ENCODE measurements at places on chromosomes 5 and 9. TPM values are rescaled to one million over a fixed set of nuclear protein-coding genes. Genes with fewer than 3 reads are reported as not detected.

DNA sequence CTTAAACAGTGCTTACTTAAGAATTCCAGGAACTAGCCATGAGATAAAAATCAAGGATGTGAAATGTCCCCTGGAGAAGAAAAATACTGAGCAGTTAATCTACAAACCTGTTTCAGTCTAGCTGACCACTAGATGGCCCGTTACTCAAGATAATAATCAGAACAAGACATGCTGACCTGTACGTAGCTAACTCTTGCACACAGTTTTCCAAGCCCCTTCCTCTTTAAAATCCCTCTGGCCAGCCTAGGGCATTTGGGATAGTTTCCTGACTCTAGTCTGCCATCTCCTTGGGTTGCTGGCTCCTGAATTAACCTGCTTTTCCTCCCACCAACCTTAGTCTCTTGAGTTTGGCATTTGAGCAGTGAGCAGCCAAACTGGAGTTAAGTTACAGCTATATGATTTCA lies 59.2 kb upstream of the TRAF1 start:
- DNase-seq = no peak
- peaks cover 34% of the 10 kb centered on the region for H3K36me3 ChIP-seq
- no peak overlapping the region for H3K4me3 ChIP-seq
- H3K27me3 ChIP-seq = no peaks in the 10 kb centered on the region
- no peak overlapping the region for H3K27ac ChIP-seq
- no peaks in the 10 kb centered on the region for H3K4me1 ChIP-seq

GRCh38 chr5:100430268-100431195 lies 104.6 kb upstream of the FAM174A start:
- H3K4me1 ChIP-seq = no peaks in the 10 kb centered on the region
- no peak overlapping the region for H3K27ac ChIP-seq
- no peaks in the 10 kb centered on the region for H3K27me3 ChIP-seq
- no peak overlapping the region for H3K4me3 ChIP-seq
- peaks cover 1% of the 10 kb centered on the region for H3K36me3 ChIP-seq

DNA sequence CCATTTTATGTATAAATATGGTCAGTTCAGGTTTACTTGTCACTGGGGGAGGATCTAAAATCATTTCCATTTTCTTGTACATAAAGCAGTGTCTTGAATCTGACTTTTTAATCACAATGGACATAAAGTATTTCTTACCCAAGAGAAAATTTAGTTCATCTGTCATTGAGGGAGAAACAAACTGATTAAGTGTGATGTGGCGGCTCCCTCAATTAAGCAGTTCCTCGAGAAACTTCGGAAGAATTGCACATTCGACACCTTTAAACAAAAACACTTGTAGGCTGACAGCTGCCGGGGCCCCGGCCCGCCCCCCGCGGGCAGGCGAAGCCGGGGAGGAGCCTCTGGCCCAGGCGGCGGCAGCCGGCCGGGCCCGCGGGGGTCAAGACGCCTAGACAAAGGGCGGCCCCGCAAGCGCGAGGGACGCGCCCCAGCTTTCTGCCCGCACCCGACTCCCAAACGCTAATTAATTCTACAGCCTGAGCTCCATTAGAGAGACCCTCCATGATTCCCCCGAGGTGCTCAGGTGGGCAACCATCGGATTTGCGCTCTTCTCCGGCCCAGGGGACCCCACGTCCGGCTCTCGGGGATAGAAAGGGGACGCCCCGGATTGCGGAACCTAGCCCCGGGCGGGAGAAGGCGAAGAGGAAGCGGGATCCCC lies 750 bp downstream of the TRIM36 start:
- H3K36me3 ChIP-seq = no peaks in the 10 kb centered on the region
- H3K4me1 ChIP-seq = peaks cover 6% of the 10 kb centered on the region
- peak overlapping the region; percentile 70 for H3K27ac ChIP-seq
- peaks cover 31% of the 10 kb centered on the region for H3K27me3 ChIP-seq

ACSL6 gene
- total RNA-seq = 0.84 TPM

DNA sequence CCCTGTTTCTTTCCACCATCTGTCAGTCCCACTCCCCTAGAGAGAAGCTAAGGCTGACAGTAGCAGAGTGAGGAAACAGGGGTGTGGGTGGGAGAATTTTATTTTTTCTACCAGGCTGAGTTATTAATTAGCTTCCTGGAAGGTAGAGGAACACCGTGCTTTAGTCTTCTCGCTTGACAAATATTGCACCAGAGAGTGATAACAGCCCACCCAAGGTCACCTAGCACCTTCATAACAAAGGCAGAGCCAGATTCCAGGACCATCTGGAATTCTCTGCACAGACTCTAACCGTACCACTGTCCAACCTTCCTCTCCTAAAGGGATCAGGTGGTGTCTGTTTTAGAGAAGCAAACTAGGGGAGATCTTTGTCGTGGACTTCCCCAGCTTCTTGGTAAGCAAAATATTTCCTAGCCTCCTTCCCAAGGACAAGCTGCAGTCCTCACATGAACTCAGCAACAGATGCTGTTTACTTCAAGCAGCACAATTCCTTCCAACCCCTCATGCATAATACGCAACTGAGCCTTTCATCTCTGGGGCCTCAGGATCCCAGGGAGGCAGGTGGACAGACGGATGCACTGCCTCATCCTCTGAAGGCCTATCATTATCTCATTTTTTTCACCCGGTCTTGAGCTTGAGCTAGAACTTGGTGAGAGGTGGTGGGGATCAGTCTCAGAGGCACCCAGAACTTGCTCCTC lies 308.7 kb upstream of the BRINP1 start:
- no peak for DNase-seq
- no peak overlapping the region for H3K4me3 ChIP-seq
- no peak overlapping the region for H3K27ac ChIP-seq
- H3K36me3 ChIP-seq = no peaks in the 10 kb centered on the region
- no peaks in the 10 kb centered on the region for H3K27me3 ChIP-seq

DNA sequence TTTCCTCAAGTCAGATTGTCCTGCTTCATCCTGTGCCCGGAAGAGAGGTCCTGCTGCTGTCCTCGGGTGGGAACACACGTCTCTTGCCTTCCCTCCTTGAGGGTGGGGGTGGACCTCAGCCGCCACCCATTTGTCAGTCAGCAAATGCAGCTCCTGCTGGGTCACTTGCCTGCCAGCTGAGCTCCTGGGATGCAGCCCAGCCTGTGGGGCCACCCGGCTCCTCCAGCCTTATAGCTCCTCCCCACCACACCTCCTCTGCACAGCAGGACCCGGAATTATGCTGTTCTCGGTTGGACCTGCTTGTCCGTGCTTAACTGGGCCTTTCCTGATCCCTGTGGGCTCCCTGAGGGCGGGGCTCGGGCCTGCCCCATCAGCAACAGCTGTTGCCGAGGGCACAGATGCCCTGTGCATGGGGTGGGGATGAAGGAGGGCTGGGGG lies 52.7 kb downstream of the RXRA start:
- H3K27ac ChIP-seq = peak overlapping the region; percentile 91
- DNase-seq = no peak
- peaks cover 97% of the 10 kb centered on the region for H3K4me1 ChIP-seq
- H3K36me3 ChIP-seq = no peaks in the 10 kb centered on the region
- H3K27me3 ChIP-seq = no peaks in the 10 kb centered on the region

DNA sequence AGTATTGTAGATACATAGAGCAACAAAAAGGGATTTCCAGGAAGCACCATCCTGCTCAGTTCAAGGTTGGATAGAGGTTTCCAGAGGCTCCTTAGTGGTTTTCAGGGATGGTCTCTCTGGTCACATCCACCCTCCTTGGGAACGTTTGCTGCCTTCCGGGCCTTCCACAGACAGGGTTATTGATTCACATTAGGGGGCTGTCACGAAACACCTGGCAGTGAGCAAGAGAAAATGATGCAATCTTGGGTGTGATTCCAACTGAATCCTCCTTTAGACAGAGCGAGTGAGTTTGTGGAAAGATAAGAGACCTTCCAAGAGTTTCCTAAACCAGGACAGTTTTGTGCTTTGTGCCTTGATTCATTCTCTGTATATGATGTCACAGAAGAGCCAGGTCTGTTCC lies 43.8 kb upstream of the CTSL start:
- H3K27ac ChIP-seq = no peak overlapping the region
- no peak for DNase-seq
- no peaks in the 10 kb centered on the region for H3K27me3 ChIP-seq
- no peak overlapping the region for H3K4me3 ChIP-seq
- H3K4me1 ChIP-seq = peaks cover 2% of the 10 kb centered on the region
- H3K36me3 ChIP-seq = no peaks in the 10 kb centered on the region

- peaks cover 77% of the 10 kb centered on the region for H3K4me1 ChIP-seq
- H3K36me3 ChIP-seq = no peaks in the 10 kb centered on the region
- H3K4me3 ChIP-seq = no peak overlapping the region
- H3K27me3 ChIP-seq = no peaks in the 10 kb centered on the region
- peak; percentile 80 for DNase-seq
- peak overlapping the region; percentile 95 for H3K27ac ChIP-seq
Measured at GRCh38 chr9:120916588-120916987, 10.0 kb downstream of the TRAF1 start.

GRCh38 chr9:109166771-109167601 lies at the start of gene FRRS1L:
TSS of gene FRRS1L (minus strand) at chr9:109167249. CDS start at chr9:109167138, 111 bp downstream.
- H3K4me1 ChIP-seq = no peaks in the 10 kb centered on the region
- no peak for DNase-seq
- H3K27ac ChIP-seq = no peak within 1 kb of the TSS
- H3K36me3 ChIP-seq = no peaks in the 10 kb centered on the region

WDR38 gene
- 0.39 TPM for total RNA-seq

GRCh38 chr5:148060309-148060708 lies 3.5 kb upstream of the SPINK5 start:
- H3K4me1 ChIP-seq = no peaks in the 10 kb centered on the region
- no peak overlapping the region for H3K27ac ChIP-seq
- H3K36me3 ChIP-seq = no peaks in the 10 kb centered on the region
- DNase-seq = no peak
- no peak overlapping the region for H3K4me3 ChIP-seq

GRCh38 chr9:115132648-115133047 lies 14.7 kb upstream of the TNC start:
- H3K27me3 ChIP-seq = no peaks in the 10 kb centered on the region
- DNase-seq = no peak
- H3K36me3 ChIP-seq = no peaks in the 10 kb centered on the region
- no peaks in the 10 kb centered on the region for H3K4me1 ChIP-seq
- H3K4me3 ChIP-seq = no peak overlapping the region
- no peak overlapping the region for H3K27ac ChIP-seq

DNA sequence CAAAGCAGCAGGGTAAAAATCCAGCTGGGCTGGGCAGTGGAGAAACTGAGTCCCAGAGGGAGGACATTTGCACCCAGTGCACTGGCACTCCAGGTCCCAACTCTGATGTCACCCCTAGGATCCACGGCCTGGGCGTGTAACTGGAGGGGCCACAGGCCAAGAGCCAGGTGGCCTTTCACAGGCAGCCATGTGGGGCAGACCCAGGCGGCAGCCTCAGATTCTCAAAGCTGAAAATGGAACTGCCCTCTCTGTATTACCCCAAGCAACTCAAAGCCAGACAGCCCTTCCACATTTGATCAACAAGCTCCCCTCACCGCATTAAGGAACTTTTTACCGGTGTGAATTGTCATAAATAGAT lies 46.7 kb downstream of the RASGEF1C start:
- H3K36me3 ChIP-seq = no peaks in the 10 kb centered on the region
- no peak for DNase-seq
- H3K4me3 ChIP-seq = no peak overlapping the region
- no peaks in the 10 kb centered on the region for H3K27me3 ChIP-seq
- H3K4me1 ChIP-seq = no peaks in the 10 kb centered on the region

- DNase-seq = no peak
- H3K27ac ChIP-seq = no peak overlapping the region
- no peaks in the 10 kb centered on the region for H3K36me3 ChIP-seq
- H3K4me3 ChIP-seq = no peak overlapping the region
- H3K27me3 ChIP-seq = no peaks in the 10 kb centered on the region
Measured at GRCh38 chr5:23763170-23763569, 255.8 kb downstream of the PRDM9 start.

GRCh38 chr5:63089147-63089546 lies 510.5 kb downstream of the LRRC70 start:
- H3K27ac ChIP-seq = no peak overlapping the region
- no peaks in the 10 kb centered on the region for H3K36me3 ChIP-seq
- H3K4me1 ChIP-seq = no peaks in the 10 kb centered on the region

ARRDC1 gene
- total RNA-seq = 40.0 TPM

DNA sequence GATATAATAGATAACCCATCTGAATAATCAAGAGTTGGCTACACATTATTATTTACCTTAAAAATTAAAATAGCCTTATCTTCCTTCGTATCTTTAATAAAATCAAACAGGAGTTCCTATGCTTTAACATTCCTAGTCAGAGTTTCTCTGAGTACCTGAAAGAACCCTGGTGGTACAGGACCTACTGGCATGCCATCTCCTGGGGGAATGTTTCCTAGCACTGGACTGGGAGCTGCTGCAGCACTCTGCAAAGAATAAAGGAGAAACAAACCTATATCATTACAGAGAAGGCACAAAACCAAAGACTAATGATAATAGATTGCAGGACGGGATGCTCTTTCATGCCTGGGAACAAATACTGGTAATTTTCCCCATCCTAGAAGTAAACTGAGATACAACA lies 119.5 kb upstream of the ACOT12 start:
- H3K27me3 ChIP-seq = no peaks in the 10 kb centered on the region
- no peak for DNase-seq
- no peaks in the 10 kb centered on the region for H3K36me3 ChIP-seq

CENPH gene
- total RNA-seq = 1.3 TPM

DNA sequence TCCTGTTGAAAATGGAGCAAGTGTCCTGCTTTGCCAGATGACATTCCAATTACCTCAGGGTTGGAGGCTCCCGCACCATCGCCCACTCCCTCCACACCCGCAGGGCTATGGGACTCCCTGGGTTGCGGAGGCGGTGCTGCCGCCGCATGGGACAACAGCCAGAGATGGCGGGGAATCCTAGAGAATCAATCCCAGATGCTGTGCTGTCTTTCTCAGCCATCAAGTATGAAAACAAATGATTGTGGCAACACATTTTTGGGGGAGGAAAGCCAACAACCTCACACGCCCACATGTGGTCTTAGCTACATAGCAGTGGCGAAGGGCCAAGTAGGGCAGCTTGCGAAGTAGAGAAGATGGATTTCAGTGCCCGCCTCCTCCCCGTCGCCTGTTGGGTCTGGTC lies 46.7 kb downstream of the IL31RA start:
- peak; percentile 38 for DNase-seq
- H3K4me1 ChIP-seq = no peaks in the 10 kb centered on the region
- no peaks in the 10 kb centered on the region for H3K27me3 ChIP-seq
- H3K4me3 ChIP-seq = peak overlapping the region; percentile 16
- H3K36me3 ChIP-seq = no peaks in the 10 kb centered on the region
- H3K27ac ChIP-seq = no peak overlapping the region

- H3K36me3 ChIP-seq = no peaks in the 10 kb centered on the region
- H3K4me3 ChIP-seq = no peak overlapping the region
- no peak overlapping the region for H3K27ac ChIP-seq
- peaks cover 58% of the 10 kb centered on the region for H3K27me3 ChIP-seq
Measured at GRCh38 chr5:181114844-181115778, 15.9 kb downstream of the OR2V1 start.

- no peaks in the 10 kb centered on the region for H3K27me3 ChIP-seq
- no peak overlapping the region for H3K27ac ChIP-seq
- no peaks in the 10 kb centered on the region for H3K4me1 ChIP-seq
- H3K36me3 ChIP-seq = peaks cover under 1% of the 10 kb centered on the region
Measured at GRCh38 chr5:95931079-95931833, 30.4 kb downstream of the ELL2 start.

NR2F1 gene
- total RNA-seq = 65.1 TPM

OSTF1 gene
- 20.7 TPM for total RNA-seq

All from tibial nerve (tissue), 4 donors.